Caudate nucleus (tissue), 63 donors: ENCODE measurements at places on chromosomes 7 and 10.

DNA sequence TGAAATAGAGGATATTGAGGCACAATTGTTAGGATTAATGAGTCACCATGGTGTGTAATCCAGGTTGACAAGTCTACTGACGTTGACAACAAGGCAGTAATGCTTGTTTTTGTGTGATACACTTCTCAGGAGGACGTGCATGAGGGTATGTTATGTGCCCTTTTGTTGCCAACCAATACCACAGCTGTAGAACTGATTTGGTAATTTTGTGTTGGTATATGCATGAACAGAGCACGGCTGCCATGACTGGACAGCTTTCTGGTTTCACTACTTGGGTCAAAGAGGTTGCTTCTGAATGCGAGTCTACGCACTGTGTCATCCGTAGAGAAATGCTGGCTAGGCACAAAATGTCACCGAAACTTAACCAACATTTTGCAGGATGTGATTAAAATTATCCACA lies 32.9 kb downstream of the PHTF2 start:
- DNase-seq: no peak

GRCh38 chr7:117808341-117808757 lies 64.9 kb downstream of the CTTNBP2 start:
- DNase-seq: no peak

DNA sequence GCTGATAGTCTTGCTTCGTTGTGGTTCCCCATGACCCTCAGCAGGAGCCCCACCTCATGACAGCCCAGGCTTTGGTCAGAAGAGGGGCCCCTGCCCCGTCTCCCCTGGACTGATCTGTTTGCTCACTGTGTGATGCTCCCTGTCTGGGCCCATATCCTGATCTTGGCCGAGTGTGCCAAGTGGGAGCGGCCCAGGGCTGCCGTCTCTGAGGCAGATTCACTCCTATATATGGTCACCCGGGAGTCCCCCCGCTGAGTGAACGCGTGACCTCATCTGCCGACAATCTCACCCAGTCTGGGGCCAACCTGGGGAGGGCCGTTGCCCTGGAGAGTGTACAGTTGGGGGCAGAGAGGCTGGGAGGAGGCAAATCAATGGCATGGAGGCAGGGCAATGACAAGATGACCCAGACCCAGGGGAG lies 34.5 kb downstream of the PPIF start:
- no peak for DNase-seq

DNA sequence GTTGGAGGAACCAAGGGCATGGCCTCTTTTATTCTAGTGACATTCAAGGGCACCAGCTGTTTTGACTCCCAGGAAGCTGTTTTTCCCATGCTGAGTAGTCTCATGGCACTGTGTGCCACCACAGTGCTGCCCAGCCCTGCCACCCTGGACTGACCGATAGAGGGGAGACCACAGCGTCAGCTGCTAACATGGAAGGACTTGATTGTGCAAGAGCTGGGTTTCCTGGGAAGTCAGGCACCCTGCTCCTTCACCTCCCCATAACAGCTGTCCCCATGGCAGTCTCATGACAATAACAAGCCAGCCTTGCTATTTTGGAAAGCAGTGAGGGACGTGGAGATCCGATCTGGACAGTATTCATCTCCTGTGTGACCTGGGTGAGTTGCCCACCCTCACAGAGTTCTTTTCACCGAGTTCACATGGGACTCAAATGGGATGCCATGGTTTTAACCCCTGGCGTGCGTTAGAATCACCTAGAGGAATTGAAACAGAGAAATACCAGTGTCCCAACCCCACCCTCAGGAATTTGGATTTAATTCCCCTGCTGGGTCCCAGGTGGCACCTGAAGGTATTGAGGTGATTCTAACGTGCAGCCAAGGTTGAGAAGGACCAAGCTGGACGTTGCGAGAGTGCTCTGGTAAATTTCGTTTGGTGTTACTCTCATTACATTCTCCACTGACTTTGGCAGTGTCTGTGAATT lies 174.8 kb downstream of the CELF2 start:
- DNase-seq: no peak

DNA sequence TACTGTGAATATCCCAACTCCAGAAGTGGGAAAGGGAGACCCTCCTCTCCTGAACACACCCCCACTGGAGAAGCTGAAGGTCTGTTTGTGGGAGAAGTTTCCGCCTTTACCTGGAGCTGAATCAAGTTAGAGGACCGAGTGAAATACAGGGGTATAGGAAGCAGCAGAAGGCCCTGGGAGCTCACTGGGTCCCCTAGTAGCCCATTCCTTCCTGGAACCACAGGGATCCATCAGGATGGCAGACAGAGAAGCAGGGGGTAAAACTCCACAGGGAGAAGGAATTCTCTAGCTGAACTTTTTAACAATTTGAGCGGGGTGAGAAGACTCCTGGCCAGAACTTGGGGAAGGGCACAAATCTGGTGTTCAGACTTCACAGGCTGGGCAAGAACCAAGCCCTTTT lies 275.8 kb downstream of the GRID1 start:
- DNase-seq: no peak

GRCh38 chr7:108613949-108614381 lies 44.3 kb downstream of the DNAJB9 start:
- DNase-seq: no peak

DNA sequence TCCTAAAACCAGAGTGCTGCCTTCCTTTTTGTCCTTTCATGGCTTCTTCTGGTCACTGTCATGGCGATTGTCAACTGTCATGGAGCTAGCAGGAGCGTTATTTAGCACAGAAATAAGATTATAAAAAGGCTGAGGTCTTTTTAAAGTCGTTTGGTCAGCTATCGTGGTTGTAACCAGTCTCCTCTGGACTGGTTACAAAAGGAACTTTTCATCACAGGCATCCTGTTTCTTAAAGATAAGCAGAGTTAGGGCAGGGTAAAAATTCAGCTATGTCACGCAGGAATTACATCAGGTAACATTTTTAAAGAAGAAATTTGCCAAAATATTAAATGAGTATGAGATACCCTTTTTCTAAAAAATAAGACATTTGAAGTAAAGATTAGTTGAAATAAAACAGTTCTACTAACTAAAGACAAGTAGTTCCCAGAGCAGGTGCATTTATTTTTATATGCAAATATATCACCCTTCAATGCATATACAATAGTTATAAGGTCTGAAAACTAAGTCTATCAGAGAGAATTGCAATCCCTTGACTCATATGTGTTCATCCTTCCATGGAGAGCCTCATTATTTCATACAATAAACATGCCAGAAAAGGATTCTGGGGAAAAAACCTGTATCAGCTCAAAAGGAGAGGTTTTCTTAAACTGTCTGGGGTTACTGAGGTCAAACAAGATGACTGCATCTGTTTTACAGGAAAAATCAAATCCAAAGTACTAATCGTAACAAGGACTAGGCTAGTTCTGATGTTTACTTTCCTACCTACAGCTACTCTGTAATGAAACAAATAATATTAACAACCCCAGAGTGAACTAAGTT lies 20.9 kb downstream of the FAM24A start:
- DNase-seq: no peak

DNA sequence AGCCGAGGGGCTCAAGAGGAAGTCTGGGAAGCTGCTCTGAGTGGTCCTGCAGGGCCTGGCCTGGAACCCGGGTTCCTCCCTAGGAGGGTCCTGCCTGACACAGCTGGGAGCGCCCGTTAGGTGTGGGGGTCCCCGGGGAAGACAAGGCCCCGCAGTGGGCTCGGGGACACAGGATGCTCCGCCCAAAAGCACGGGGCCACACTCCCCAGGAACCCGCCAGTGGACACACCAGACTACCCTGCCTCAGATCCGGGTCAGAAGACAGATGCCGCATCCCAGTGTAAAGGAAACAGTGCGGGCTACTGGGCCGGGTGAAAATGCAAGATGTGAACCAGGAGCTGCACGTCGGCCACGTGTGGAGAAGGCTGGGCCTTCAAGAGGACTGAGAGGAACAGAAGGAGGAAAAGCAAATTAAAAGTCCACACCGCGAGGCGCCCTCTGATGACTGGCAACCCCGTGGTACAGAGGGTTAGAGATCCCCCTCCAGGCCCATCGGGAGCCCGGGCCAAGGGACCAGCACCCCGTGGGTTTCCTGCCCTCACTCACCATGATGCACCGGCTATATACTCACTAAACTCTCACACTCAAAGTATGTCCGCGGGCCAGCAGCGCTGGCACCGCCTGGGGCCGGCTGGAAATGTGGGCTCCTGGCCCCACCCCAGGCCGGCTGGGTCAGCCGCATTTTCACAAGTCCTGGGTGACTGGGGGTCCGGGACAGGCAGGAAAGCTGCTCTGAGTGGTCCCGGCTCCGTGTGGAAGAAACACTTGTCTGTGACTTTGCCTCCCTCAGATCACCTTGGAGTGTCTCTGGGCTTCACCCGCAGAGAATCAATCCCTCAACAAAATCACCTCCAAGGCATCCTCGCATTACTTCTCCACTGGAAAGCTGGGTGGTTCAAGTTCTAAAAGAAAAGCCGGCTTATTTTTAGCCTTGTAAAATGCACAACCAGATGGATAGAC lies 6.1 kb downstream of the STK32C start:
- DNase-seq: no peak

DNA sequence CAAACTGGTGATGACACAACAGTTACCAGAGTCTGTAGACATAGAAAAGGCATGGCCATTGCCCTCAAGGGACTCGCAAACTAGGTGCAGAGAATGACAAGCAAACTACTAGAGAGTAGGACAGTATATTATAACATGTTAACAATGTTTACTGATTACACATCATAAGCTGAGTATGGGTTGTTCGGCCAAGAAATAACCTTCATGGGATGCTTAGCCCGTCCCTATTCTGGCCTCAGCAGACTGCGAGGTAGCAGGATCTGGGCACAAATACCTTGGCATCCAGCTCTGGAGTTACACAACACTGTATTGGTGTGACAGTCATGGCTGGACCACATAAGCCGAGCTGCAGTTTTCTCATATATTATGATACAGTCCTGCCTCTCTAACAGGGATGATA lies 51.4 kb downstream of the ABCB4 start:
- no peak for DNase-seq

DNA sequence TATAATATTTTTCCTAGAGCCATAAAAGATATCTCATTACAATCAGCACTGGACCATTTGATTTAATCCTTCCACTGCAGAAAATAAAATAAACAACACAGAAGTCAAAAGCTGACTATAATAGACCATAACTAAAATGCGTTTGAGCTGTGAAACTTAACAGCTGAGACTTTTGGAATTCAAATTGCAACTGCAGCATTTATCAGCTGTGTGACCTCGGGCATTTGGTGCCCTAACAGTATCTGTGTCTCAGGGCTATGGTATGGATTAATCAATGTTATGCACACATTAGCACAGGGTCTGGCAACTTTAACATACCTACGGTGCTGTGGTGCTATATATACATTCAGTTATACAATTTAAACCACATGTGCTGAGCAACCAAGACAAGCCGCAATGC lies 160.1 kb downstream of the COL28A1 start:
- DNase-seq: no peak

DNA sequence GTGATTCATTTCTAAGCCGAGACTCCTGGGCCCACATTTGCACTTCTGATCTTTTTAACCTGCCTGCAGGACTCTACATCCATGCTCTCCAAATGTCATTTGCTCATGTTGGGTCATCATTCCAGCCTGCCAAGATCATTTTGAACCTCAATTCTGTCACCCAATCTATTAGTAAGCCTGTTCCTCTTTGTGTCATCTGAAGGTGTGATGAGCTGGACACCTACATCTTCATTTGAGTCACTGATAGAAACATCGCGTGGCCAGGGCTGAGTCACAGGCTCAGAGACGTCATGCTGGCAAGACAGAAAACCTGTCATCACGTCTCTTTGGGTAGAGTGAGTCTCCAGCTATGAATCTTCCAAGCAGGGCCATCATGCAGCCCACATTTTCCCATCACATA lies 65.3 kb upstream of the SLF2 start:
- no peak for DNase-seq

GRCh38 chr7:123711832-123712293 lies 36.9 kb downstream of the WASL start:
- DNase-seq: no peak

DNA sequence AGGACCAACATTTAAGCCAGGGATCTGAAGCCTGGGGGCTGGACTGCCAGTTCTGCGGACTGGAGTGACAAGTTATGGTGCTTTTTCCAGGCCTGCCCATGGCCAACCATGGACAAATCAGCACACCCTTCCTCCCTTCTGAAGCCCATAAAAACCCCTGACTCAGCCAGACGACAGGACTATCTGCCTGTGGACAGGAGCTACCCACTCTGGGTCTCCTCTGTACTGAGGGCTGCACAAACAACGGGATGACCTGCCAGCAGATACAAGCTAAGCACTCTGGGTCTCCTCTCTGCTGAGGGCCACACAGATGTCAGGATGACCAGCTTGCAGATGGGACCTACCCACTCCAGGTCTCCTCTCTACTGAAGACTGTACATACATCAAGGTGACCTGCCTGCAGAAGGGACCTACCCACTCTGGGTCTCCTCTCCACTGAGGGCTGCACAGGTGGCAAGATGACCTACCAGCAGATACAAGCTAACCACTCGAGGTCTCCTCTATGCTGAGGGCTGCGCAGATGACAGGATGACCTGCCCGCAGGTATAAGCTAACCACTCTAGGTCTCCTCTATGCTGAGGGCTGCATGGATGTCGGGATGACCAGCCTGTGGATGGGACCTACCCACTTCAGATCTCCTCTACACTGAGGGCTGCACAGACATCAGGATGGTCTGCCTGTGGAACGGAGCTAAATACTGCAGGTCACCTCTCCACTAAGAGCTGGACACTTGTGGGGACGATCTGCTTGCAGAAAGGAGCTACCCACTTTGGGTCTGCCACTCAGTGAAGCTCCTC lies 110.1 kb upstream of the GPR22 start:
- DNase-seq: no peak

- DNase-seq: no peak
Measured at GRCh38 chr7:93739424-93739823, 151.1 kb downstream of the TFPI2 start.

DNA sequence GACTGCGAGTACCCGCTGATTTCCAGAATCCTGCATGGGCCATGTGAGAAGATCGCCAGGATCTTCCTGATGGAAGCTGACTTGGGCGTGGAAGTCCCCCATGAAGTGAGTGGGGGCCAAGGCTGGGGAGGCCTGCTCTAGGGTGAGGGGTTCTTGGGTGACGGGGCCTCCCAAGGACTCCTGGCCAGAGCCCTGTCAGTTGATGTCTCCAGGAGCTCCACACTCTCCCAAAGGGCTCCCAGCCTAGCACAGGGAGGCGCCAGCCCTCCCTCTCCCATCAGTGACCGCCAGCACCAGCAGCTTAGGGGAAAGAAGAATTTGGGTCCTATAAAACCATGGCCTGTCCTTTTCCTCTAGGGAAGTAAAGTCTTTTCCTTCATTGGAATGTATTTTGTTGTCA lies 9.8 kb upstream of the ZNF22 start:
- DNase-seq: no peak

GRCh38 chr10:108454793-108455192 lies 1290.3 kb upstream of the SORCS1 start:
- DNase-seq: no peak

DNA sequence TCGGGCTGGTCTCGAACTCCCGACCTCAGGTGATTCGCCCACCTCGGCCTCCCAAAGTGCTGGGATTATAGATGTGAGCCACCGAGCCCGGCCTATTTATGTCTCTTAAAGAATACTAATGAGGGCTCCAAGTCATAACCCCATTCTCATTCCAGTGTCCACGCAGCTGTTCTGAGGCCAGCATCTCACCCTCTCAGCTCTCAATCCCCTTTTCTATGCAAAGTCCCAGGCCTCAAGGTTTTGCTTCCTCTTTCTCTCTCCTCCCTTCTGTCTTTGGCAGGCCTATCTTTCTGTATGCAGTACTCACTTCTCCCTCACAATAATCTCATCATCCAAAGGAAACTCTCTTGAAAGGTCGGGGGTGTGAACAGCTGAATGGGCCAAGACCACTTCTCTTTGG lies 28.0 kb upstream of the VSIR start:
- DNase-seq: no peak
